Stimulated activated CD4-positive, alpha-beta T cell treated with anti-CD3 and anti-CD28 coated beads, Interleukin-1b, Interleukin-23, amount 100 ng/mL, for 4 hours (primary cell): ENCODE measurements at places on chromosomes 3 and 15.
A peak's percentile ranks its signal among the peaks of the same experiment; 100 is the strongest.

DNA sequence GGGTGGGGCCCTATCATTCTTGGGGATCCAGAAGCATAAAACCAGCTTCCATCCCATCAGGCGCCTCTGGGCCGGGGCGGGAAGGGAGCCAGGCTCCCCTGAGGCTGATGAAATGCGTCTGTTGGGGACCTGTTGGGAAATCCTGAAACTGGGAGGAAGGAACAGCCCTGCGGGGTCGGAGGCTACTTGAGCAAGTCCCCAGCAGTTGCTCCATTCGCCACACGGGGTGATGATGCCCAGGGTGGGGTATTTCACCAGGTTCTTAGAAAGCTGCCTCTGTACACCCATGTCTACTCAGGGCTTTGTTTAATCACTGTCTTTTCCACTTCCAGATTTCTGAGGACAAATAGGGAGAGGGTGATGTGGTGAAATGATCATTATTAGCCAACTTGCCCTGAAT, 25.4 kb upstream of the TSEN2 start:
- DNase-seq = no peak

DNA sequence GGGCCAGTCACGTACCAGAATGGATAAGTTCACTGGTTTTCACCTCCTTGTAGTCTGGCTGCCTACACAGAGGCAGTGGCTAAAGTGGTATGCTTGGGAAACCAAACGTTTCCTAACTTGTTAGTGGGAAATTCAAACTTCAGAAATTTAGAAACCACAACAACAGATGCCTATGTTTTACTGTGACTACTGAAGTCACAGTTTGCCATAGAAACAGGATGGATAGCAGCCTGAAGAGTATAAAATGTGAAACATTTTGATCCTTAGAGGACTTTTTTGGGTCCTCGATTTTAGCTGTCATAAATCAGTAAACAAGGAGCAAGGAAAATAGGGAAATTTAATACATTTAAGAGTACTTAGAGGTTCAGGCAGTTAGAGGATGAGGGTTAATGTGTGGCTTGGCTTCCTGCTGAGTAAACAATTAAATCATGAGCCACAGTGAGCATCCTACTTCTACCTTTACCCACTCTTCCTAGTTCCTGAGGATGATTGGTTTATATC, 48.6 kb downstream of the CMSS1 start:
- DNase-seq = no peak

- DNase-seq = no peak
Observed at GRCh38 chr3:40924559-40925141, 274.7 kb upstream of the CTNNB1 start.

DNA sequence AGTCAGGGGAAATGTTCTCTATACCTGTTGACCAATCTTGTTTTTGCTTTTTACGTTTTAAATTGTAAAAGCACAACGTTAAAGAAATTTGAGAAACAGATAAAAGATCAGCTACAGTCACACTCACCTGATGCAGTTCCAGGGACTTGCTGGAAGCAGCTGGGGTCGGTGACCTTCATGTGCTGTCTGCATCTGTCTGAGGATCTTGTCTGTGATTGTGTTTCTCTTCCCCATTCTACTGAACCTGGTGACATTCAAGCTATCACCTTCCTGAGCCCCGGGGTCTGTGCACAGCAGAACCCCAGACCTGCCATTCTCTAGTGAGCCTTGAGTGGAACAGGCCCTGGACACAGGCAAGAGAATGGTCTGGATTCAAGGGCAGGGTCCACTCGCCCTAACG, 66.4 kb upstream of the SIAH2 start:
- no peak for DNase-seq

DNA sequence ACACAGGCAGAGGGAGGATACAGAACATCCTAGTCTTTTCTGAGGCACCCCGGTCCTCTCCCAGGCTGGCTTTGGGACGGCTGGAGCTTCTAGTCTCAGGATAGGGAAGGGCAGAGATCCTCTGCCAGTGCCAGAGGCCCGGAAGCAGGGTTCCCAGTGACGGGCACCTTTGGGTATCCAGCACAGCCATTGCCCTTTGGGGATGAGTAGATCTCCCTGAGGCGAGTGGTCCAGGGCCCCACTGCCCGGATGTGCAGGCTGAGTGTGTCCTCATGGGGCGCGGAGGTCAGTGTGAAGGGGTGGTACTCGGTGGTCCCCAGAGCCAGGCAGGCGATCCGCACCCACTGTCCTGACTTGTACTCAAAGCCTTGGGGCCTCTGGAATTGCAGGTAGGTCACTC, 18.3 kb downstream of the DUOX2 start:
- no peak for DNase-seq

DNA sequence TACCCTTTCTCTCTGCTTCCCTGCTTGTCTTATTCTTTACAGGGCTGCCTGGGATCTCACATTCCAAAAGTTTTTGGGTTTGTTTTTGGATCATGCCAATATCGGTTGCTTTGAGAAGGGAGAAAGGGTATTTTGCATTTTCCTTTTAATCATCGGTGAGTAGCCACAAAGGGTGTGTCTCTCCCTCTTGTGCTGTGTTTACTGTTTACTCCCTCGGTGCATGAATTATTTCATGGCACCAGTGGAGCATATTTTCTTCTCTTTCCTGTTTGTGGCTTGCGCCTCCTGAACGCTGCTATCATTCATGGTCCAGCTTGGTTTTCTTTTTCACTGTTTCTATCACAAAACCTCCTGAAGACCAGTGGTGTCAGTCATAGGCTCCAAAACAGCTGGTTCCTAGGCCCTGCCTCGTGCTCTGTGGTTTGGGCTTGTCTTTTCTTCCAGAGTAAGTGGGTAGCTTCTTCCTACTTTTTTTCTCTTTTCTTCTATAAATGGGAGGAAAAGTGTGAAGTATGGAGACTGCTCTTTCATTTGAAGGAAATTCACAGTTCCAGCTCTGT, 54.9 kb downstream of the IGF1R start:
- DNase-seq = no peak

GRCh38 chr15:72169236-72169920, 28.2 kb downstream of the GRAMD2A start:
- DNase-seq = no peak

DNA sequence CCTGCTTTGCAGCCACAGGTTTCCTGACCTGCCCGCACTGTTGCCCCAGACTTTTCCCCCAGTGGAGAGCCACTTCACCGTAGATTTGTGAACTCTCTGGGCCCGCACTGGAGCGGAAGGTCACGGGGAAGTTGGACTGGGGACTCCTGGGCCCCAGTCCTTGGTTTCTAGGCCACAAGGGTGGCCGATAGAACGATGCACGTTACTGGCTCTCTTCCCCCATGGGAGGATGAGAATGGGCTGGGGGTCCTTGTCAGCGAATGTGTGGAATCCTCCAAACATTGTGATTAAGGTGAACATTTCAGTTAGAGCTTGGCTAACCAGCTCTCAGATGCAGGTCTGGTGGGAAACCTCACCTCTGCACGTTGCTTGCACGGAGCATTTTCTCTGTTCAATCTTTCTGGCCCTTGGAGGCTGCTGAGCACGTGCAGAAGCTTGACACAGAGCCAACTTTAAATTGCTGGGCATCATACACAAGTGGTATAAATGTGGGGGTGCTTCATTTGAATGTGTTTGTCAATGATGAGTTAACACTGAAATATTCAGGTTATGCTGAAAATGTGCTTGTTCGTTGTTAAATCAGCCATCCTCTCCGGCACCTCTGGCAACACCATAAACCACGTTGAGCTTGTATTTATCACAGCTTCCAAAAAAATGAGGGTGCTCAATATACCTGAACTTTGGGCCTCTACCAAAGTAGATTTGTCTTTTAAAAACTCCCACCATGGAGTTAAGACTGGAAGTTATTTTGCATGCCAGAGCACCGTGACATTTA, 976 bp downstream of the DIS3L start:
- no peak for DNase-seq

DNA sequence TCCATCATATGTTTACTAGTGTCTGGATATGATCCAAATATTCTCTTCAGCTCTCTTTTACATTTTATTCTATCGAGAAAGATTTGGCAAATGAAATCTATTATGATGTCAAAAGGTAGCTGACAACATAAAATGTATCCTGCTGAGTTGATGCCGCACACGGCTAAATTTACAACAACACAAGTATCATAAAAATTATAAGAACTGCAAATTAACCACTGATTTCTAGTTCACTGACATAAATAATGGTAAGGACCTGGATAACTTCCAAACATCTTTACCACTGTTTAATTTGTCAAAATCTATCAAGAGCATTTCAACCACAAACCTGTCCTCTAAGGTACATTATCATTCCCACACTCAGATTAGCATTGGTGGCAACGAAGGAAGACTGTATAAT, 244.5 kb downstream of the FOXP1 start:
- DNase-seq = no peak

DNA sequence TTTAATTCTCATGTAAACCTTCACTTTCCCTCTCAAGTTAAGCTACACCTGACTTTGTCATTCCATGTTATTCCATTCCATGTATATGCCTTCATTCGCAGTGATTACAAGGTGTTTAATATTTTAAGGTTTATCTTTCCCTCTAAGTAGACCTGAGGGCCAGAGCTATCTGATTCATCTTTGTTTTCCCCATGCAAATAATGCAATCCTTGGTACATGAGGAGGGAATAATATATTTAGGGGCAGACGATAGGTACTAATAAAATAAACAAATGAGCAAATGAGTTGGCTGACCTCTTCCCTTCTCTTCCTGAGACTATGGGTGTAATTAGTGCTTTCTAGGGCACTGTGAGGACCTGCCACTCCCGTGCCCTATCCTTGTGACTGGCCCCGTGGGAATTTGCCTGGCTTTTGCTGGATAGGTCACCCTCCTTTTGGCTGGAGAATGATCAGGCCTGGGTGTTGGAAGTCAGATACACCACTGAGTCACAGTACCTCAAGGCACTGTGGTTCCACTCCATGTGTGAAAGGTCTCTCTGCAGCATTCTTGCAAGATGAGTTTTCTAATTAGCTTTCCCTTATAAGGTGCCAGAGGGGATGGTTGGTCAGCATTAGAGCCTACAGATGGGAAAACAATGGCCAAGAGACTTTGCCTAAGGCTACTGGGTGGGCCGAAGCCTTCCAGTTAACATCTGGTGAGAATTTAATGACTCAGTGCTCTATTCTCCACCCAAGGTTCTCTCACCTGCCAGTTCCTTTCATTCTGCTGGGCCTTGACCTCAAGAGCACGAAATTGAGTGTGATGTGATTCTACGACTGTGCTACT, 183.2 kb downstream of the P3H2 start:
- no peak for DNase-seq

DNA sequence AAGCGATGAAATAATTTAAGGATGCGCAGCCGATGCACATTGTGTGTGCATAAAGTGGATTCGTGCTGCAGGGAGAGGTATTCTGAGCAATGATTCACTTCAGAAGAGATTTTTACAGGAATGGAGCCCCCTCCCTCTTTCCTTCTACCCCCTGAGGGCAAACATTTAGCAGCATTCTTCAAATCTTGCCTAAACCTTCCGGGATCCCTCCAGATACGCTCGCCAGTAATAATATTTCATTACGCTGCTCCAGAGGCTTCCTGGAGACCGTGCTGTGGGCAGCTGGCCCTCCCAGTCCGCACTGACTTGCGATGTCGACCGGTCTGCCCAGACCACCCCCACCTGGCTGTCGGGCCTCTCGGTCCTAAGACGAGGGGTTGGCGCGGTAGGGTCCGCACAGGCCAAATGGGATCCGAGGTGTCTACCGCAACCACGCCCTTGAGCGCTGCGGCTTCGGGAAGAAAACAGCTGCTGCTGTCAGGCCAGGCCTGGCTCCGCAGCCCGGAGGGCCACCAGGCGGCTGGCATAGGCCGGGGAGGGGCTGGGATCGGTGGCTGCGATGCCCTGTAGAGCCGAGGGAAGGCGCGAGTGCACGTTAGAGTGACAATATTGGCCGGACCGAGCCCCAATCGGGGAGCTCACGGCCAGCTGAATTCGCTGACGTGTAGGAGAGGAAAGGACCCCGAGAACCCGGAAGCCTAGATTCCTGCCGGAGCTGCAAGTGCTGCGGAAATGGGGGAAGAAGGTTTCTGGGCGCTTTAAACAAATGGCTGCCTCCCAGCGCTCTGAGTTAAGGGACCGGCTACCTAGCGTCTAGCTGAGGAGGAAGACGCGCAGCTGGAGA, 14.3 kb downstream of the ZIC4 start:
- no peak for DNase-seq

- DNase-seq = no peak
Observed at GRCh38 chr15:61227950-61228936, 859 bp downstream of the RORA start.

DNA sequence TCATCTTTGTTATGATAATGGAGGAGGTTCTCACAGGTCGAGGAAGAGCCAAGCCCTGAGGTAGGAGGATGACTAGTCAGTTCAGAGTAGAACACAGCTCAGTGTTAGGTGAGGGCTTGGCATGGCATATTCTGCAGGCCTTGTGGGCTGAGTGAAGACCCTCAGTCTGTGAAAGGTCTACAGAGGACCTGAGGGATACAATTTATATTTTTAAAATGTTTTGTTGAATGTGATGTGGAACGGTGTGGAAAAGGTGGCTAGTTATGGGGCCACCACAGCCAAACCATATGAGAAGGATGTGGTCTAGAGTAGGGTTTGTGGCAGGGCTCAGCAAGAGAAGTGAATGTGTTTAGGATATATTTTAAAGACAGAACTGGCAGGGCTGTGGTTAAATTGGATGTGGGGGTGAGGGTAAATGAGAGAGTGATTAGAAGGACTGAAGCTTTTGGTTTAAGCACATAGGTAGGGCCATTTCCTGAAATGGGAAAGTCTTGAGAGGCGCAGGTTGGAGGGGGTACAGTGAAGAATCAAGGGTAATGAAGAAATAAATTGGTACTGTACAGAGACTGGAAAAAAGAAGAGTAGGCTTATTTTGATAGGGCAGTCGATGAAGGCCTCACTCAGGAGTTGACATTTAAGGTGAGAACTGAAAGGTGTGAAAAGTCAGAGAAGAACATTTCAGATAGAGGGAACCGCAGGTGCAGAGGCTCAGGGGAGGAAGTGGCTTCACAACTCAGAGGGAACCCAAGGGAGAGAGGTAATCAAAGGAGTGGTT, 60.5 kb downstream of the SPTSSB start:
- no peak for DNase-seq

DNA sequence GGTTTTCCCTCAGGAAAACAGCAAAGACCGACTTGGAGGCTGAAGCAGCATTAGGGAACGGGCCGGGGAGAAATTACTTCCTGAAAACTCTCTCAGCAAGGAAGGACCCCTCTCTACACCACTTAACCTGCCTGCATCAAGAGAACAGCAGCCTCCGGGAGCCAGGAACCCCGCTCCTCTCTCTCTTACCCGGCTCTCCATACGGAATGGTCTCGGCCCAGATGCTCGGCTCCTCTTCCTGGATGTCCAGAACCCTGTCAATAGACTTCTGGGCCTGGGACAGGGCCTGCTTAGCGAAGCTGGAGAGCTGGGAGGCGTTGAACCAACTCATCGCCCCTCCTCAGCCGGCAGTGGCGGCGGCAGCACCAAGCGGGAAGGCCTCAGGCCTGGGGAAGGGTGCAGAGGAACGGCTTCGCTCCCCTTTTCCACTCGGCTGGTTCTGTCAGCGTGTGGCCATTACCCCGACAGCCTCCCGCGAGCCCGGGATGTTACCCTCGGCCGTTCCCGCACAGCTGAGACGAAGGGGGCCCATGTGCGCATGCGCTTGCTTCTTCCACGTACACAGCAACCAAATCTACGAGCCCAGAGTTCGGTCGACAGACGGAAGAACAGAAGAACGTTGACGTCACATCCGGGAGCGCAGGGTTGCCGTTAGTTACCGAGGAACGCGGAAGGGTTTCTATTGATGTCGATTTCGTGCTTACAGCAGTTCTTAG, at the start of gene TMF1:
TMF1 (minus strand) TSS at position 578 of the 716 bp plus-strand sequence; CDS start at position 331, 247 bp downstream.
- peak; percentile 94 for DNase-seq

GRCh38 chr3:139122221-139122581, 77.5 kb upstream of the PRR23C start:
- no peak for DNase-seq

- no peak for DNase-seq
Observed at GRCh38 chr15:82986442-82986780, 401 bp downstream of the RAMAC start.

GRCh38 chr3:127120851-127121647, 71.9 kb upstream of the PRR23E start:
- no peak for DNase-seq
